ENCODE measurements at places on chromosomes 5 and 9.

GRCh38 chr5:157459715-157460599 lies at the start of gene NIPAL4:
Gene NIPAL4, plus strand, starts transcription at chr5:157460213. Its CDS starts 108 bp downstream, at chr5:157460321.
- peak; percentile 46 for DNase-seq

- no peak for DNase-seq
These were observed 696.8 kb downstream of the SEMA5A start for GRCh38 chr5:8848997-8849594.

- no peak for DNase-seq
These were observed 672.9 kb downstream of the NR2F1-AS1 start for GRCh38 chr5:92907938-92908606.

DNA sequence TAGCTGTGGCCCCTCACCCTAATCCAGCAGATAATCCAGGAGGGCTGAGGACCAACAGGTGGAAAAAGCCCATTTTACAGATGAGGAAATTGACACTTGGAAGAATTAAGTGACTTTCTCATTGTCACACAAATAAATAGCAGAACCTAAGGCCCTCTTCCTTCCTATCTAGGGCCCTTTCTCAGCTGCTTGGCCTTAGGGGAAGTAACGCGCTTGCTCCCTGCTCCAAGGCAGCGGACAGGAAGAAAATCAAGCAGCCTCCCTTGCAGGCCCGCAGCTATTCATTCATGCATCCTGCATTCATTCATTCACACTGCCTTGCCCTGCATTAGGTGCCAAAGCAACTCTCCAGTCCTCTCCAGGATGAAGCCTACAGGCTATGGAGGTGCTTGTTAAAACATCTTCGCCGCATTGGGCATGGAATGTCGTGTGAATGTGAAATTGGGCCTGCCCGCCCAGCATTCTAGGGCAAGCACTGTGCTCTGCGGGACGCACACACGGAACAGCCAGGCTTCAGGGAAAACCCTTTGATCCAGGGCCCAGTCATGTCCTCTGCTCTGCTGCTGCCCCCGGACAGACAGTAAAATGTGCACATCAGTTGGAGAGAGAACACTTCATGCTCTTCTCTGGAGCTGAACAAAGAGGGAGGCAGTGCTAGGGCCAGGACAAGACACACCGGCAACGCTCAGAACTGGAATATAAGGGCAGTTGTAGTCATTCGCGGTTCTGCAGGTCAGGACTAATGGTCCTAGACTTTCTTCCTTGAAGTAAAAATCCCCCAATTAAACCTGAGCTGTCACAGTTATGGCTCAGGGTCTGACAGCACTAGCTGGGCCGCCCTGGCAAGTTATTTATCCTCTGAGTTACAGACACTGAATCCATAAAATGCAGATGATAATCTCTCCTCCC lies 166.0 kb downstream of the COL23A1 start:
- no peak for DNase-seq

- DNase-seq, result no peak
These were observed 32.4 kb upstream of the SPDL1 start for GRCh38 chr5:169551146-169551545.

DNA sequence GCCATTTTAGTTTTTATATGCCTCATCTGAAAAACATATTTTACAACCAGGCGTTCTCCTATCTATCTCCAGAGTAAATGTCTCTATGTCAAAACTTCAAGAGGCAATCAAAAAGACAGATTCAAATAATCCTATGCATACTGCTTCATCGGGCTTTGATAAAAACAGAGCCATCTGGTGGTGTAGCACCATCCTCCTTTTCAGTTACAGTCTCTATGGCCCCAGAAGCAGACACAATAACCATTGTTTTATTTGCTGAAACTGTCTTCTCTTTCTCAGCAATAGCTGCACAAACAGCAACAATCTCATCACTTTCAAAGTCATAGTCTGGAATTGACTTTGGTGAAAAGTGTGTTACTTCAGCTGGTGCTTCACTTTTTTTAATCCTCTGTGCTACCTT lies 36.3 kb downstream of the PTGER4 start:
- DNase-seq, result no peak

GRCh38 chr5:168464641-168465040 lies 21.6 kb upstream of the RARS1 start:
- DNase-seq, result no peak

DNA sequence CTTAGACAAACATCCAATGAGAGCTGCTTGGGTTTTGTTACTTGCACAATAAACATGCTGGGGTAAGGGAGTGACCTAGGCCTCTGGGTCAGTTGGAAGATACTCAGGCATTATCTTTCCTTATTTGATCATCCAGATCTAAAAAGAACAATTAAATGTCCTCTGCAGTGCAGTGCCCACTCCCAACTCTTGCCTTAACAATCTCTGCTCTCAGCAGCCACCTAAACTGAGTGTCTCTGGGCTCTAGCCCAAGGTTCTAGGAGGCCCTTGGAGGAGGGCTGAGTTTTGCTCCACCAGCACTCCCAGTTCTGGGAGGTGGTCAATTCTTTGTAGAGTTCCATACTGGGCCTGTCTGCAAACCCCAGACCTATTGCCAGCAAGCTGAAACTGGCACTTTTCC lies 1.8 kb downstream of the MCIDAS start:
- DNase-seq, result no peak

DNA sequence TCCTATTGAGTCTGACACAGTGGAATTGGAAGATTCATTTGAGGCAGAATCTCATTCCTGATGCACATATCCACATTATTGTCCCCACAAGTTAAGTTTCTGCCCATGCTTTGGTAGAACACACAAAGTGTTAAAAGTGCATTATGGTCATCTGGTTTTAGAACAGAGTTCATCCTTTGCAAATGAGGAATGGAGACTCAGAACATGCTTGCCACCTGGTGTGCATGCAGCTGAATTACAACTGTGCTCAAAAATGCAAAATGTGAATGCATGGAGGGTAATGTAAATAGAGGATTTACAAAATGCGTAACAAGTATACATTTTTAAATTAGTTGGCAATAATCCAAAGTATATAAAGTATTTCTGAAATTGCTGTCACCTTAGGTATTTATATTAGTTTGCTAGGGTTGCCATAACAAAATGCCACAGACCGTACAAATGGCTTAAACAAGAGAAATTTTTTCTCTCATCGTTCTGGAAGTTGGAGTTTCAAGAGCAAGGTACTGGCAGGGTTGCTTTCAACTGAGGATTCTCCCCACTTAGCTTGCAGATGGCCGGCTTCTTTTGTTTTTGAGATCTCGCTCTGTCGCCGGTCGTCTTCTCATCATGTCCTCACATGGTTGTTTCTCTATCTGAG lies 671.1 kb downstream of the TAF11L14 start:
- no peak for DNase-seq

GRCh38 chr9:136031741-136032730 lies 63.1 kb downstream of the NACC2 start:
- DNase-seq, result no peak

DNA sequence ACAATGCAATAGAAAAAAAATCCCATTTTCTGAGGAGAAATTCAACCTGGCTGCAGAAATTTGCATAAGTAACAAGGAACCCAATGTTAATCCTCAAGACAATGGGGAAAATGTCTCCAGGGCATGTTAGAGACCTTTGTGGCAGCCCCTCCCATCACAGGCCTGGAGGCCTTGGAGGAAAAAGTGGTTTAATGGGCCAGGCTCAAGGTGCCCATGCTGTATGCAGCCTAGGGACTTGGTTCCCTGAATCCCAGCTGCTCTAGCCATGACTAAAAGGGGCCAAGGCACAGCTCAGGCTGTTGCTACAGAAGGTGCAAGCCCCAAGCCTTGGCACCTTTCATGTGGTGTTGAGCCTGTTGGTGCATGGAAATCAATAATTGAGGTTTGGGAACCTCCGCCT lies 66.5 kb downstream of the ALDH1A1 start:
- DNase-seq, result no peak

DNA sequence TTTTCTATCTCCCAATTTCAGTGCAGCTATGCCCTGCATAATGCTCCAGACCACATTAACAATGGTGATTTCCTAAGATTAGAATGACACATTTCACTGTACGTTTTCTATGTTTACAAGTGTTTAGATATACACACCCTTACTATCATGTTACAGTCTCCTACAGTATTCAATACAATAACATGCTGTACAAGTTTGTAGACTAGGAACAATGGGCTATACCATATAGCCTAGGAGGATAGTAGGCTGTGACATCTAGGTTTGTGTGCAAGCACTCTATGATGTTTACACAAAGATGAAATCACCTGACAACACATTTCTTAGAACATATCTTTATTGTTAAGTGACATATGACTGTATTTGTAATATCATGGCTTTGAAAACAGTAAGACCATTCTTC lies 1435.6 kb upstream of the NUDT12 start:
- no peak for DNase-seq

GRCh38 chr5:96142786-96143434 lies 181.3 kb upstream of the ELL2 start:
- no peak for DNase-seq

- DNase-seq, result no peak
These were observed 2.9 kb upstream of the SLC23A1 start for GRCh38 chr5:139386050-139386438.

DNA sequence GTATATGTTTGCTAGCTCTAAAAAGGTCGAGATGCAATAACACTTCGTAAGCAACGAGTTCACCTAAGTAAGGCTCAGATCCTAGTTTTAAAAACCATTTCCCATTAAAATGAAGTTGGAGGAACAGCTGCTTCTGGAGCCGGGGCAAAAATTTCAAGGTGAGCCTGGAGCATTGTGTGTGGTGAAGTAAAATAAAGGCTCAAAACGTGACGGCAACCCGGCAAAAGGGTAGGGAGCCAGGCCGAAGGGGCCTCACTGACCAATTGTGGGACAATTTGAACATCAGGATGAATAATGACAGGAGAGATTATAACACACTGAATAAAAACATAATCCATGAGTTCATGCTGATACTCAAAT lies 20.1 kb downstream of the BTNL9 start:
- no peak for DNase-seq

GRCh38 chr5:100828071-100828897 lies 74.8 kb downstream of the ST8SIA4 start:
- DNase-seq, result no peak

DNA sequence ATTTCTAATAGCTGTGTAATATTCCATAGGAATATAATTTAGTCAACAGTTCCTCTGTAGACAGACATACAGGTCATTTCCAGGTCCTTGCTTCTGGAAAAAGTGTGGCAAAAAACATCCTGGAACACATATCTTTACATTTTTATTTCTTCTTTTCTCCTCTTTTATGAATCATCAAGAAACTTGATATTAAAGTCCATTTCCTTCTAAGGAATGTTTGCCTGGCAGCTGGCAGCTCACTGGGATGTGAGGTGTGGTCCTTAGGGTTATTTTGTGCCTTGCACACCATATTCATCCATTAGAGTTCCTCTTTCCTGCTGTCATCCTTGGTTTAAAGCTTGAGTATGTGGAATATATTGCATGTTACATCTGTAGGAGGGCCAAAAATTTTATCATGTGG lies 122.0 kb downstream of the GALNT10 start:
- no peak for DNase-seq

- peak; percentile 38 for DNase-seq
These were observed at the start of gene PTGS1 for GRCh38 chr9:122370869-122371755. Gene PTGS1, plus strand, starts transcription at chr9:122371024. Its CDS starts 61 bp downstream, at chr9:122371085.

DNA sequence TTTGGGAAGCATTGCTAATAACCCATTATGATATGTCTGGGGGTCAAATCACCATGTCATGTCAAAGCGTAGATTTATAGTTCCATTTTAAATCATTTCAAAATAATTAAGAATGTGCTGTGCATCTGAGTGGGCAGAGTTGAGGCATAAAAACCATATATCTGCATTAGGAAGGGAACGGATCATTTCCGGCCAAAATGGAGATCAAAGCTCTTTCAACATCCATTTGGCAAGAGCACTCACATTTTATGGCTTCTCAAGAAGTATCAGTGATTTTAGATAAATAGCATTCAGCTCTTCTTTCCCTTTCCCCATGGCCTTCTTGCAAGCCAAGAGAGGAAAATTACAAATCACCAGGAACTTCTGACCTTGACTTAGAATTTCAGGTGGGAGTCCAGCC lies 89.9 kb downstream of the HSPA4 start:
- no peak for DNase-seq

- DNase-seq, result no peak
These were observed 69.6 kb downstream of the MAN2A1 start for GRCh38 chr5:109759306-109759705.

DNA sequence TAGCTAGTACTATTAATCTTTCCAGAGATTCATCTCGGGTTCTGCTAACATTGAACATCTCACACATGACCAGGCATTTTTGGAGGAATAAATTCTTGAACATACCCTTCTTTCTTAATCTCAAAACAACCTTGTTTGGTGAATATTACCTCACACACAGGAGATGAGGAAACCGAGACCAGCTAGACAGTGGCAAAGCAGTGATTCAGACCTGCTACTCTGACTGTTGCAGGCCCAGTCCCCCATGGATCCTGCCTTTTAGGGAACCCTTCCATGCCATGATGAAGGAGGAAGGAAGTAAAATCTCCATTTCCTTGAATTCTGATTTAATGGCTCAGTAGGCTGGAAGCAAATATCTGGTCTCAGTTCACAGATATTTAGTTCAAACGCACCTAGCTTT lies 2.6 kb downstream of the PCSK5 start:
- no peak for DNase-seq

GRCh38 chr5:10564838-10565784 lies 1.2 kb downstream of the ANKRD33B start:
- DNase-seq, result no peak

GRCh38 chr9:81227507-81228245 lies 461.7 kb downstream of the TLE1 start:
- no peak for DNase-seq

DNA sequence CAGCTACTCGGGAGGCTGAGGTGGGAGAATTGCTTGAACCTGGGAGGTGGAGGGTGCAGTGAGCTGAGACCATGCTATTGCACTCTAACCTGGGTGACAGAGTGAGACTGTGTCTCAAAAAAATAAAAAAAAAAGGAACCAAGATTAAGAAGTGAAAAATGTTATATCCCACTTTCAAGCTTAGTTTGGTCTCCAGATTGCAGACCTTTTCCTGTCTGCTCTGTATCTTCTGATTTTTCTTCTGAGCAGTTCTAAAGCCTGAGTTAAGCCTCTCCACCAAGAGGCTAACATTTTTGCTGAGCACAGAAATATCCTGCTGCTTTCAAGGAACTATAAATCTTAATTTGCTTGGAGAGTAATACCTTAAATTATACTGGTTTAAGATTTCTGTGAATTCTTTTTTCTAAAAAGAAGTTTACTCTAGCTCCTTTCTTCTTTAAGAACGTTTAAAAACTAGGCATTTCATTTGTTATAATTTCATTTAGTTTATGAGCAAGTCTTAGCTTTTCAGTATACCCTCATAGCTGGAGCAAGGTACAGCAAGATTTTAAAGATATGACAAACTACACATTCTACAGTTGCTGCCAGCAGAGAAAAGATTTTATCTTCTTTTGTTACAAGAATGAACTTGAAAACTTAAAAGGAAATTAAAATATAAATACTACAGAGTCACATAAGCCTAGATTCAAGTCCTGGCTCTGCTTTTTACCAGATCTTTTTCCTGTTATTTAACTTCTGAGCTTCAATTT lies 55.0 kb downstream of the GARNL3 start:
- no peak for DNase-seq

DNA sequence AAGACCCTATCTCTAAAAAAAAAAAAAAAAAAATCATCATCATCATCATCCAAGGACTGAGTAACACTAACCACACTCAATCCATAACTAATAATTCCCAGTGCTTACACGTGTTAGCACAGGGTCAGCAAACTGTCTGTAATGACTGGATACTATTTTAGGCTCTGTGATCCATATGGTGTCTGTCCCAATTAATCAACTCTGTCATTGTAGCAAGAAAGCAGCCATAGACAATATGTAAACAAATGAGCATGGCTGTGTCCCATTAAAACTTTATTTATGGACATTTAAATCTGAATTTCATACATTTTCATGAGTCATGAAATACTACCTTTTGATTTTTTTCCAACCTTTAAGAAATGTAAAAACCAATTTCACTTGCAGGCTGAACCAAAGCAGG lies 148.4 kb downstream of the SIL1 start:
- no peak for DNase-seq
